Putamen (tissue), 1 donor: ENCODE measurements at places on chromosomes 1 and 21.

GRCh38 chr1:203271018-203271743 lies 34.1 kb upstream of the BTG2 start:
- DNase-seq, result peak; percentile 61

- no peak for DNase-seq
These were observed 4.3 kb upstream of the MFAP2 start for GRCh38 chr1:16984717-16985116.

DNA sequence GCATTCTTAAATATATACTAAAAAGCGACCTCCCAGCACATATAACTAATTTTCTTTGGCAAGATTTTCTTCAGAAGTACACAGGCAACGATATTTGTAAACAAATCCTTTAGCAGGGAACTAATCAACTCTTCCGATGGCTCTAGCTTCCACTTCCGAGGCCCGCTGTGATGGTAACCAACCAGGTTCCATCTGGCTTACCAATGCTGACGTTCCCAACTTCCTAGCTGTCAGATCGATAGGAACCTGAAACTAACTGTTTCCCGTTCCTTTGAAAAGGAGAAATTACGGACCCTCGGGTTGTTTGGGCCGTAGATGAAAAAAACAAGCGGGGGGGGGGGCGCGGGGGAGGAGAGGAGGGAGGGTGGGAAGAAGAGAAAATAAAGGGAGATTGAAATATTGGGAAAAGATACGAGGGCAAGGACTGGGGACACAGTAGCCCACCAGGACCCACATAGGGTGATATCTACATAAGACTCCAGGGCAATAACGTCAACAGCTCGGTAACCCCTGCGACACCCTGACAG lies 513 bp downstream of the GTF2B start:
- peak; percentile 42 for DNase-seq

GRCh38 chr21:26751305-26751704 lies 93.9 kb downstream of the ADAMTS1 start:
- no peak for DNase-seq

GRCh38 chr1:1325288-1326074 lies 879 bp downstream of the CPTP start:
- DNase-seq, result no peak

DNA sequence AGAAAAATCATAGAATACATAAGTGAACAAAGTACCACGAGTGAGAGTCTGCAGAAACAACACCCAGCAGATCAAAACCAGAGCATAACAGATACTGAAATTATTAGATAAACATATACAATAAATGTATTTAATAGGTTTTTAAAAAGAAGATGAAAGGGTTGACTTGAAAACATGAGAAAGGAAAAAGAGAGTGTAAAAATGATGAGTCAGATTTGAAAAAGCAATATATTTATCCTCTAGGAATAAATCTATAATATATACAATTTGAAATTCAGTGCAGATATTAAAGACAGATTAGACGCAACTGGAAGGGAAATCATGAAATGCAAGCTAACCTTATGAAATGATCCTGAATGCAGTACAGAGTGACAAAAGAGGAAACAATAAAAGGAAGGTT lies 170.2 kb upstream of the RUNX1 start:
- no peak for DNase-seq

GRCh38 chr1:235336903-235337302 lies 8.5 kb downstream of the GGPS1 start:
- DNase-seq, result no peak

- DNase-seq, result no peak
These were observed 26.4 kb upstream of the LRRC8D start for GRCh38 chr1:89794406-89794805.

GRCh38 chr1:208587110-208587509 lies 342.9 kb upstream of the PLXNA2 start:
- DNase-seq, result no peak

DNA sequence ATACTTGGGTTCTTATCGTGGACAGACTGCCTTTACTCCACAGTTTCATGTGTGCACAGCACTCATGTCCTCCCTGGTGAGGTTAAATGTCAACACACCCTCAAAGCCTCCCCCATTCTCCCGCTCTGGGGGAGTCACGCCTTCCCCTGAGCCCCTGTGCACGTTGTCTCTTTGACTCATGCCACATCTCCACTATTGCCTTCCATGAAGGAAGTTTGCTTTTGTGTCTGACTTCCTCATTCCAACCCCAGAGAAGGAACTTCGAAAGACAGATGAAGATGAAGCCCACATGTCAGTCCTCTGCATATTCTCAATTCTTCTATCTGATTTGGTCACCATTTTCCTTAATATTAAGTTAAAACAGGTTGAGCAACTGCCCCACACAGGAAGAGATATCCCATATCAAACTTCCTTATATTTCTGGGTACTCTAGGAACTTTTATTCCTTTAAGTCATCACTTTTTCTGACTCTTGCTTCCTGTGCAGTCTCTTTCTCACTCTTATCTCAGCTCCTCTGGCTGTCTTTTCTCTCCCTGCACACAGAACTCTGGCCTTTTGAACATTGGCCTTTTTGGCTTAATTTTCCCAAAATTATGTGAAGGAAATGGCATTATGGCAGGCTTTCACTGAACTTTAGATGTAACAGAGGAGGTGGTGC lies 41.5 kb downstream of the C4BPA start:
- peak; percentile 1 for DNase-seq

DNA sequence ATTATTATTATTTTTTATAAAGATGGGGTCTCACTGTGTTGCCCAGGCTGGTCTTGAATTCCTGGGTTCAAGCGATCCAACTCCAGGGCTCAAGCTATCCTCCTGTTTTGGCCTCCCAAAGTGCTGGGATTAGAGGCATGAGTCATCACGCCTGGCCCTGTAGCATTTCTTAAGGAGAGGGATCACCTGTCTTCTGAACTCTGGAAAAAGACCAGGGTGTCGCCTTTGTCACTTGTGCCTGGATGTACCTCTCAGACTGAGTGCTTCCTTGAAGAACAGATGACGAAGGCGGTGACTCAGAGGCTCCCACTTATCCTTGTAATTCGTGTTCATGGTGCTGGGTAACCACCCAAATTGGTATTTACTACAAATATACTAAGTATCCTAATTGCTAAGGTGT lies 2.4 kb upstream of the CGN start:
- no peak for DNase-seq

DNA sequence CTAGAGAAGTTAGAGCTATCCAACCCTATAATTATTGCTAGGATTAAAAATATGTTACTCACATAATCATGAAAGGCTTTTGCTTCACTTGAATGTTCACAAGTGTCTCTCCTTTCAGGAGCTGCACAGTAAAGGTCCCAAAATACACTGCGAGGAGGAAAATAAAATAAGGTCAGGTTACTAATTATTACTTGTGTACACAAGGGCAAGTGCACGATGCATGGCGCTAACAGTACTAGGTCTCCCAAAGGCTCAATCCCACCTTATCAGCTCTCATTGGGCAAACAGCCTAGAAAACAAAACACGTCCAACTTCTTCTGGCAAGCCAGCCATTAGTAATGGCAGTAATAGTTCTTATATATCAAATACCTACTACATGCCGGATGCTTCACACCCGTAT lies 4.4 kb downstream of the SSBP3 start:
- no peak for DNase-seq

DNA sequence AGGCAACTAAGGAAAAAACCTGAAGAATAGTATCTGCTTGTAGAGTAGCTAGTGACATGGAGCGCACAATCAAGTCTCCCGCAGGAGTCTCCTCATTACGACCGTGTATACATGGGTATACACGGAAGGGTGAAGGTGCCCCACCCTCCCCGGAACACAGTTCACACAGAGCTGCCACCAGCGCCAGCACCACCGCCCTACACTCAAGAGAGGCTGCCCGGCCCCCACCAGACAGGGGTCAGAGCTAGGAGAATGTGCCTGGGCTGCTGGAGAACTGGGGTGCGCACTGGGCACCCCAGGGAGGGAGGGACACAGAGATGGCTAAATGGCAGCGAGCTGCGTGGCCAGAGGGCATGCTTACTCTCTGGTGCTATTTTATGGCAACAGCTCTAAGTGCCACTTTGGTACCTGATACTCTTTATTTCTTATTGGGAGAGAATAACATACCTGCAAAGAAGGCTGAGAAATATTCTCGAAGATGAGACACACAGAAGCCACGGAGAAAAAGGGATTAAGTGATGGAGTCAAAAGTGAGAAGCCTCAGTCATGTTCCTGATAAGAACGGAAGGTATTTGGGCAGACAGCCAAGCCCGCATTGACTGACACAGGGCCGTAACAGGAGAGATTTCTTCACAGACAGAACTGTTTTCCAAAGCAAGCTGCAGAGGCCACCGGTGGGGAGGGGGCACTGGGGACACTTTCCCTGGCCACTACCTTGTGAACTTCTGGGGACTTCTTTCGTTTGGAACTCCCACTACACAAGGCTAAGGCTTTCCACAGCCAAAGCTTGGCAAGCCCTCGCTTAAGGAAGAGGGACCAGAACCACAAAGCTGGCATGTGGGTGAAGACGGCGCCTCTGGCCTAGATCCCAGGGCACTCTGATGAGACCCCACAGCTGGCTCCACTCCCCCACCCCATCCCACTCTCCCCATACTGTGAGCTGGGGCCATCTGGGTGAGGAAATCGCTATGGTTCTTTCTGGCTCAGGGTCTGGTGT lies 108.0 kb downstream of the PGBD5 start:
- DNase-seq, result no peak

DNA sequence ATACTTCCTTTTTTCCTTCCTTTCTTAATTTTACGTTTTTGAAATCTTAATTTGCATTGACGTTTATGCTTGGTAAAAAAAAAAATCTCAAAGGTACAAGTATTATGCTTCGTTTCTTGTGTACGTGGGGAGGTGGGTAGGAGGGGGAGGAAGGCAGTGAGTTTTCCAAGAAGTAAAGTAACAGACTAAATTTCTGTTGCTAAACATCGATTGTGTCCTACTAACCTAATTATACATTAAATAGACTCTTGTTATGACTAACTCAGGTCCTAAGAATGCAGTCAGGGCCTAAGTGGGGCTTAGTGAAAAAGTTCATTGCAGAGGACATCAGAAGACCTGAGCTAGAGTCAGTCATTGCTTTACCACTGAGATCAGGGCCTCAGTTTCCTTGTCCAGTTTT lies 17.5 kb downstream of the NEK7 start:
- no peak for DNase-seq

GRCh38 chr1:204530932-204531331 lies 14.7 kb downstream of the MDM4 start:
- DNase-seq, result no peak

- DNase-seq, result peak; percentile 56
These were observed 97.4 kb downstream of the PATJ start for GRCh38 chr1:61839679-61840078.

- DNase-seq, result no peak
These were observed 88.6 kb upstream of the LYPLAL1 start for GRCh38 chr1:219085082-219085481.

DNA sequence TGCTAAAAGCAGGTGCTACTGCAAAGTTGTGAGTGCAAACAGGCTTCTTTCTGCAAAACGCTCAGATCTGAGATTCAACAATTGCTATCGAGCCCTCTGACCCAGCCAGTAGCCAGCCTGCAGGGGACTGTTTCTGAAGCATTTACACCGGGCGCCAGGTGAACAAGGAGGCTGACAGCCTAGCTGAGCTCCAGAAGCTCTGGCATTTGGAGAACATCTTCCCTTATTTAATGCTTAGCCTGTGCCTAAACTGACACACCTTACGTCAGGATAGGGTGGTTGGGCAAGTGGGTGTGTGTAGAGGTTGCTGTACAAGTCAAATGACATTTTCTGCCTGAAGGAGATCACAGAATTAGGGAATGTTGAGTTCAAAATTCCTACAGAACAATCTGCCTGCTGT lies 15.8 kb upstream of the PLA2G2C start:
- DNase-seq, result peak; percentile 75

- DNase-seq, result no peak
These were observed 1.1 kb downstream of the FALEC start for GRCh38 chr1:150516616-150517015.

DNA sequence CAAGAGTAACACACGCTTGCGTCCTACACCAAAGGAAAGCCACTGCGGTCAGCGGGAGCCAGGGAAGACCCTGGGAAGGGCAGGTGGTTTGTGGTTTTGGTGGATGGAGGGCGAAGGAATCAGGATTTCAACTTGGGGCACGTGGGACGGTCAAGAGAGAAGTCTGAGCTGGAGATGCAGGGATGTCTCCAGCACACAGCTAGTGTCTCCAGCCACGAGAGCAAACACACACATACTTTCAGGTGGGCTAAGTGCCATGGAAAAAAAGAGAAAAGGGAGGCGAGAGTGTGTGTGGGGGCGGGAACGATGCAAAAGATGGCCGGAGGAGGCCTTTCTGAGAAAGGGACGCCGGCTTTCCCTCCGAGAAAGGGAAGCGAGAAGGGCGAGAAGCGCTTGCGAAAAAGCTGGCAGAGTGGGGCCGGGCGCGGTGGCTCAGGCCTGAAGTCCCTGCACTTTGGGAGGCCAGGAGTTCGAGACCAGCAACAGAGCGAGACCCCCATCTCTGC lies 1.4 kb upstream of the SRRM1 start:
- DNase-seq, result no peak

GRCh38 chr1:93628681-93629080 lies 53.0 kb downstream of the BCAR3 start:
- no peak for DNase-seq

GRCh38 chr1:94543893-94544635 lies 2.5 kb upstream of the F3 start:
- no peak for DNase-seq

GRCh38 chr1:58768971-58769808 lies 14.7 kb downstream of the JUN start:
- peak; percentile 55 for DNase-seq

DNA sequence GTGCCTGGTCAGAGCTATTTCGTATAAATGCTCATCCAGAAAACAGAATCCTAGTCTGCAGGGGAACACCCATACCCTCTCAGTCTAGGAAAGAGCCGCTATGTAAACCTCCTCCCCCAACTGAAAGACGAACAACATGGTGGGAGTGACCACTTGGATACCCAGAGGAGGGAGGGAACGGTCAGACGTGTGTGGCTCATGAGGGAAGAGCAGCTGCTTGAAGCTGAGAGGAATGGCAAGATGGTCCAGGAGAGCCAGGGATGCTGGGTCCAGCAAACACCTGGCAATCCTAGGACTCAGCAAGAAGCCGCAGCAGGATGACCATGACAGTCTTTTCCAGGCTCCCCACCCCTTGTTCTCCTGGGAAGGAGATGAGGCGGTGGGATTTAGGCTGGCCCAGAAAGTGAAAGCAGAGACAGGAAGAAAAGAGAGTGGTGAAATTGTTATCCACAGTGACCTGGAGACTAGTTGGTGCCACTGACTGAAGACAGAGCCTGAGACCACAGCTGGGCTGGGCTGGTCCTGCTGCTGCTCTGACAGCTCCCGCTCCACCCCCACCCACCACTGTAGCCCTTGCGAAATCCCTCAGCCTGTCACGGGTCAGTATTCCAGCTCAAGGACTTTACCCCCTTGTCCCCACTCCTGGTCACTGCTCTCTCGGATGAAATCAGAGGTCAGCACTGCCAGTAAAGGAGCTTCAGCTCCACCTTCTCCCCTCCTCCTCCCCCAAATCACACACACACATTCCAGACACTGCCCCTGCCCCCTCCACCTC lies 3.6 kb downstream of the CERS2 start:
- DNase-seq, result no peak

GRCh38 chr21:16169102-16169511 lies 439.3 kb downstream of the USP25 start:
- peak; percentile 55 for DNase-seq
